ENCODE measurements at places on chromosomes 11 and 22.

DNA sequence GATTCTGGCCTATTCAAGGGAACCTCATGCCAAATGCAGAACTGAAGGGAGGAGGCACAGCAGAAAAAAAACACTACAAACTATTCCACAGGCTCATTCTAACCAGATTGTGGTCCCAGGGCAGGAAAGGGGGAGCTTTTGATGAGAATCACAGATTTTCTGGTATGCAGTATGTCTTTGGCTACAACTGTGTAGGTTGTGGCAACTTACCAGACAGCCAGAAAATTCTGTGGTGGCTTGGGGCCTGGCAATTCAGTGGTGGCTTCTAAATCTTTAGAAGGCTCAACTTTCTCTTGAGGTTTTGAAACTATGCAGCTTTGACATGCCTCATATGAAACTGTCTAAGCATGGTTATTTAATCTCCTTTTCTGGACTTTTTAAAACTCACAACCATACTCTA, 850.8 kb upstream of the CCDC90B start:
- no peak for DNase-seq

GRCh38 chr11:74755395-74755995, 6.8 kb downstream of the RNF169 start:
- no peak for DNase-seq

GRCh38 chr11:2360081-2360642, 16.9 kb upstream of the CD81 start:
- DNase-seq = no peak

DNA sequence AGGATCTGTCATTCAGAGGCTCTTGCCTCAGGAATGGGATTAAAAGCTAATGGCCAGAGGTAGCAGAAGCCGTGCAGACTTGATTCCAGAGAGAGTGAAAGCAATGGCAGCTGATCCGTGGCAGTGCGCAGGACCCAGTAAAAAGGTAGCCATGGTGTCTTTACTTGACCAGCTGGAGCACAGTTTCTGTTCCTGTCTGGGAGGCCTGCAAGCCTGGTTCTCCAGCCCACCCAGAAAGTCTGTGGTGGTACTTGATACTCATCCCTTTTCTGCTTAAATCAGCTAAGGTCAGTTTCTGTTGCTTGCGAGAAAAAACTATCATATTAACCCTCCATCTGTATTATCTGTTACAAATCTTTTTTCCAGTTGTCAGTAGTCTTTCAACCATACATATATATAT, 86.7 kb downstream of the RPS6KA4 start:
- peak; percentile 37 for DNase-seq

- no peak for DNase-seq
Measured at GRCh38 chr11:76327756-76328388, 53.1 kb downstream of the THAP12 start.
